Activated T-cell treated with anti-CD3 and anti-CD28 coated beads for 48 hours (primary cell): ENCODE measurements at places on chromosomes 3 and 15.

GRCh38 chr3:71487418-71487817 is 96.1 kb downstream of the FOXP1 start:
- DNase-seq: no peak

GRCh38 chr3:186915806-186916796 is 14.2 kb upstream of the ST6GAL1 start:
- no peak for DNase-seq

- DNase-seq: no peak
Measured at GRCh38 chr3:165529451-165529850, 307.8 kb downstream of the BCHE start.

DNA sequence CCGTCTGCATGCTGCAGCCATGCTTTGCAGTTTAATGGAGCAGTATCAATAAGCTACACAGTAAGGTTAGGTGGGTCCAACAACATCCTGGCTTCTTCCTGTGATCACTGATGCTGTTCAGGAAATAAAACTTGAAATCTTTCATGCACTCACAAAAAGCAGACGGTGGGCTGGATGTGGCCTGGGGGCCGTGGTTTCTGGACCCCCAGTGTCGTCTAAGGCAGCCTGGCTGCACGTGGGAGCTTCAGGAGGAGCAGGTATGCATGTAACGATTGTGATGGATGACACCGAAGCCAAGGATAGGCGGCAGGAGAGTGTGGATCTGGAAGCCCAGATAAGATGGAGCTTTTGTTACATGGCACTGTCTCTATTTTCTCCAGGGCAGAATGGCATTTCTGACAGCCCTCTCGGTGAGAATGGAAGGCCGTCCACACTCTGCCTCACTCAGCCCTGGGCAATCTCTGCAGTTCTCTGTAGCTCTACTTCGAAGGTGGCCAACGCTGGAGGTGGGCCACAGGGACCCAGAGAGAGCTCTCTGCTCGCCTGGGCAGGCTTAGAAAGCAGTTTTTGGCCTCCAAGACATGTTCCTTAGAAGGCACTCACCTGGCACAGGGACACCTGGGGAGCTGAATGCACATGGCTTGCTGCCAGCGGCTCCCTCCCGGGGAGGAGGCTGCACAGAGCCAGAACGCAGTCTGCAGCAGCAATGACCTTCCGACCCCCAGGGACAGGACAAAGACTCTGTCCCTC is 46.4 kb upstream of the IQSEC1 start:
- DNase-seq: no peak

DNA sequence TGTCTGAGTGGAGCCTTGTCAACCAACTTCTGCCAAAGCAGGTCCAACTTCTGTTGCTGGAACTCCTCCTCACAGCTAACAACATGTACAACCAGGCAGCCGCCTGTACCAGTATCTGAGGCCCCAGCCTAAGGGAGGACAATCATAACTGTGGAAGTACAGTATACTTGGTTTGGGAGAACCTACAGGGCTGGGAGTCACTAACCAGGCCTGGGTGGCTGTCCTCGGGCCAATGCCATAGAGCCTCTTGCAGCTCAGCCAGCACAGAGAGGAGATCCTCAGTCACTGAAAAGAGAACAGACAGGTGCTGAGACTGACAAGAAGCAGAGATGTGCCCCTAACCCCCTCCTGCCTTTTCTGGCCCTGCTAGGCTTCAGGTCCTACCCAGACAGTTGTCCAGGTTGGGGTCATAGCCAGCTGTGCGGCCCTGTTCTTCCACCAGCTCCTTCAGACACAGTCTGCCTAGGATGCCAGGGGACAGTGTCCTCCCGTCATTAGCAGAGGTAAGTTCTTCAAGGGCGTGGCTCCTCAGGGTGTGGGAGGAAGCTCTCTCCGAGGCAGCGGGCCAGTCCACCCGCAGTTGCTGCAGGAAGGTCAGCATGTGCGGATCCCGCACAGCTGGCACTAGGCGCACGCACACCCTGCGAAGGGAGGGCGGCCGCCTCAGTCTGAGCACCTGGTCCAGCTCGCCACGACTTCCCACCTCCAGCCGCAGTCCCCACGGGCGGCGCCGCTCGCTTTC is 980 bp downstream of the DALRD3 start:
- DNase-seq: no peak

DNA sequence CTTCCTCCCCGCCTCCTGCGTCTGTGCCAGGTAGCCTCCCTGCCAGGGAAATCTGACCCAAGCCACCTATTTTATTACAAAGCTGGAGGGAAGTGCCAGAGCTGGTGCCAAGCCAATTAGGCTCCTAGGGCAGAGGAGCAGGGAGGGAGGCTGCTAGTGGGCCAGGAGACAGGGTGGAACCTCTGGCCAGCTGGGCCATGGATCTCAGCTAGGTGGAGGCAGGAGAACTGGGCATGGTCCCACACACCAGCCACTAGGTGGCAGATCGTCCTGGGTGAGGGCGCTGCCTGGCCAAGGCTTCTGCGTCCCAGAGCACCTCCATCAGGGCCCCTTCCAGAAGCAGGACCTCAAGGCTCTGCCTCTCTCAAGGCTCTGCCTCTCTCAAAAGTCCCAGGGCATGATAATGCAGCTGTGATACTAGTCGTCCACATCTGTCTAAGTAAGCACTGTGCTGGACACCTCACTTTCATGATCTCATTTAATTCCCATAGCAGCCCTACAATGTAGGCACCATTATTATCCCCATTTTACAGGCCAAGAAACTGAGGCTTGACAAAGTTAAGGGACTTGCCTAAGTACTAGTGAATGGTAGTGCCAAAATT is 4.5 kb upstream of the RFT1 start:
- peak; percentile 66 for DNase-seq

DNA sequence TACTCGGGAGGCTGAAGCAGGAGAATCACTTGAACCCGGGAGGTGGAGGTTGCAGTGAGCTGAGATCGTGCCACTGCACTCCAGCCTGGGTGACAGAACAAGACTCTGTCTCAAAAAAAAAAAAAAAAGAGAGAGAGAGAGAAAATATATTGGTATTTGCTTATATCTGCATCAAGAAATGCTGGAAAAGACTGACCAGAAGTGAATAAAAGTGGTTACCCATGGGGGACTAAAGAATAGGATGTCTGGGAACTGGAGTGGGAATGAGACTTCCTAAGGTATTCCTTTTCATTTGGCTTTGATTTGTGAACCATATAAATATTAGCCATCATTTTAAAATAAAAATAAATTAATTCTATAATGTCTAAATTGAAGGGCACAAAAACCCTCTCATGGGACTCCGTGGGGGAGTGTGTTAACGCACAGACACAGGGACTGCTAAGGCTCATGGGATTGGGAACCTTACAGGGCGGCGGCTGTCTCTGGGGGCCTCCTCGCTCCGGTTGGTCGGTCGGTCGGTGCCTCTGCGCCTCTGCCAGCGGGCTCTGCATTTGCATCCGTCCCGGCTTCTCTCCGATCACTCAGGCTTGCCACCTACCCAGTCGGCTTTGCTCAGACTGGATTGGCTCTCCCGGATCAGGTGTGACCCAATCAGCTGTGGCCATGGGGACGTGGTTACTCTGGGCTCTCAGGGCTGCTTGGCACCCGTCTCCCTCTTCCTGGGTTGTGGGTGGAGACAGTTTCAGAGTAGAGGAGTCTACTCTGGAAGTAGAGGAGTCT is 12.7 kb upstream of the TSPAN3 start:
- DNase-seq: peak; percentile 58

- peak; percentile 31 for DNase-seq
Measured at GRCh38 chr15:68791431-68792283, 29.0 kb downstream of the ANP32A start.
